ENCODE measurements at places on chromosomes 13 and 19.

DNA sequence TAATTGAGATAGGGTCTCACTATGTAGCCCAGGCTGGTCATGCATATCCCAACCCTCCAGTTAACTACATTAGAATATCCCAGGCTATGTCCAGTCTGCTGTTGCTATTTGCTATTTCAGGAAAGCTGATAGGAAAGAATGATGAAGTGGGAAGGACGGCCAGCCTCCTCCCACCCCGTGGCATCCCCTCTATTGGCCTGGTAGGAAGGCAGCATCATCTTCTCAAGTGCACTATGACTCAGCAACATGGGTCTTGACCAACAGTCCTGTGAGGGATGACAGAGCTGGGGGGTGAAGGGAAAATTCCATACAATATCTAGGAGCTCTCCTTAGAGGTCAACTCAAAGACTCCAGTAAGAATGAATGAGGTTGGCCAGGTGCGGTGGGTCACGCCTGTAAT, 48.0 kb upstream of the ABCC4 start:
- peak; percentile 8 for DNase-seq

GRCh38 chr19:54947381-54947780, at the start of gene NLRP7:
TSS of gene NLRP7 (minus strand) at chr19:54947530.
- no peak for DNase-seq

DNA sequence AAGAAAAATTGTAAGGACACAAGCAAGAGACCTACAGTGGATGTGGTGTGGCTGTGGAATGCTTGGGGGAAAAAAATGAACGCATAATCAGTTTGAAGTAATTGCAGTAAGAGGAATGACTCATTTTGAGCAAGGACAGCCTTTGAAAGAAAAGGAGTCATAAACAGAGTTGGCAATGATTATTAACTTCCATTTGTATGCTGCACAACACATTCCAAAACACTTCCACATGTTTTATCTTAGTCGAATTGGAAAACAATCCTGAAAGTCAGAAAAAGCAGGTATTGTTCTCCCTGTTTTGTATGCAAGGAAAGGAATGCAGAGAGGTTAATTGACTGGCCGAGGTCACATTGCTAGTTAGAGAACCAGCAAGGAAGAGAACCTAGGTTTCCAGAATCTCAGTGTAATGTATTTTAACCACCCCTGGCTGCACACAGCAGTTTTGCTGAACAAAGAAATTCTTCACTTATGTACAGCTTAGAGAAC, 630.0 kb upstream of the MIR17HG start:
- DNase-seq: peak; percentile 9

- DNase-seq: no peak
Measured at GRCh38 chr13:60619461-60619860, 222.4 kb downstream of the TDRD3 start.

GRCh38 chr19:48681127-48681470, 8.3 kb upstream of the NTN5 start:
- DNase-seq: peak; percentile 80

DNA sequence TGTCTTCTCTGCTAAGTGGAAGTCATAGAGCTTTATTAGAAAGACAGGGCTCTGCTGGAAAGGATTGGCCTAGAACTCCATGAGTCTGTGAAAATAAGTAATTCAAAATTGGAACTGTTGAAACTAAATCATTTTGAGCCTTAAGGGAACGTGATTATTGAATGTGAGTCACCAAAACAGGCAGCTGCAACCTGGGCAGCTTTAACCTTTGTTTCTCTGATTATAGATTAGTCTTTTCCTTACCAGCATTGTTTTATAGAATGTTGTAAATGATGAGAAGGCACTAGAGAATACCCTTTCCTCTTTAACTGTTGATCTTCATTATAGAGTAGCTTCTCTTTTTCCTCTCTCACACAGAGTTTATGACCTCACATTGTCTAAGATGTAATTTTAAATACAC, 638.8 kb upstream of the SLITRK6 start:
- no peak for DNase-seq

DNA sequence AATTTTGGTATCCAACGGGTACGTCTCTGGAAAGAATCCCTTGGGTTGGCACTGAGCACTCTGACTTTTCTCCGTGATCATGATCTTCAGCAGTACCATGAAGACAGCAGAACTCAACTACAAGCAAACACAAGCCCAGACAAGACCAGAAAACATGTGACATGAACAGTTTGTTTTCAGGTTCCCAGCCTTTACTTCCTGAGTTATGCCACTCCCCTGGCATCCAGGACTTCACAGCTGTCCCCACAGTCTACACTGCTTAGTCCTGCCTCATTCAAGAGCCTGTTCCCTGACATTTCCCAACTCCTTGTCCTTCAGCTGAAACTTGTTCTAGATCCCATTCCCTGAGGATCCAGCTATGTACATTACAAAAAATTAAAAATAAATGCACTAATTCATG, 4.9 kb upstream of the N4BP2L1 start:
- no peak for DNase-seq

- DNase-seq: no peak
Measured at GRCh38 chr13:45413826-45414307, 4.3 kb downstream of the SLC25A30 start.

GRCh38 chr13:49450105-49450819, 6.2 kb downstream of the SETDB2 start:
- DNase-seq: no peak

DNA sequence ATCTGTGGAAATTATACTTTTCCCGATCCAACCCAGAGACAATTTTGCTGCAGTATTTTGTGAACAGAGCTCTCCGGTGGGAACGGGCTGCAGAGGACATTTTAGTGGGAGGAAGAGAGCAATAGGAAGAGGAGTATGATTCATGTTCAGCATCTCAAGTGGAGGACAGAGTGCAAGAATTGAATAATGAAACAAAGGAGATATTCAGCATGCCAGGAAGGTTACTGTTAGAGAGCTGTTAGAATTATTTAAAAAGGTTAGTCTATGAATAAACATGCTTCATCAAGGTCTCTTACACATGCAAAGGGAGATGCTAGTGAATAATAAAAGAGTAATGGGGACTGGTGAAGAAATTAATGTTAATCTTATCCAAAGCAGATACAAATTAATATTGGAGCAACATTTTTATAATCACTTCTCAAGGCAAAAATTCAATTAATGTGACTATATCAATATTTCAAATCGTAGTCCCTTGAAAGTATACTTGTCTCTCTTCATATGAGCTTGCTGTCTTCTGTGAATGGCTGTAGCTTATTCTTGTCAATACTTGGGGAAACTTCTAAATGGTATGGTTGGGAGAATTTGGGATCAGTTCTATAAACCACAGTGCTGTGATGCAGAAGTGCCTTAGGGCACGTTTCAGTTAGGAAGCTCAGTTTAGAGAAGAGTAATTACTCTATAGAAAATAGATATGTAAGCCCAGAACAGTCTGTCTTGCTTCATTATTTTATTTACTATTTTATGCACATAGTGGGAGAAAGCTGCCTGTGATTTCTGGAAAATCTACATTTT, 1165.8 kb downstream of the OLFM4 start:
- DNase-seq: no peak

DNA sequence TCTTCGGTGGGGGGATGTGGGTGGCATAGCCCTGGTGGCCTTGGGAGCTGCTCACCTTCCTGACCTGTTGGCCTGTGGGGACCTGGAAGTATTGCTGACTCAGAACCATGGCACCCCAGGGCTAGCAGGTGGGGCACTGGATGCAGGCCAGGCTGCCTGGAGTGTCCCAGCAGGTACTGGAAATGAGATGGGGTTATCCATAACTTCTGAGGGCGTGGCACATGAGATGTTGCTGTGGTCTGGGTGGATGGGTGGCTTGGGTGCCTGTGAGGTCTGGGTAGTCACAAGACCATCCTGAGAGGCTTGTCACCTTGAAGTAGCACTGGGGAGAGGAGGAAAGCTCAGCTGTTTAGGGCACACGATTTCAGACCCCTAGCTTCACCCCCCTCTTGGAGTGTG, 636 bp upstream of the RNF225 start:
- DNase-seq: no peak

GRCh38 chr13:36310417-36311108, 12.9 kb upstream of the CCDC169 start:
- no peak for DNase-seq

DNA sequence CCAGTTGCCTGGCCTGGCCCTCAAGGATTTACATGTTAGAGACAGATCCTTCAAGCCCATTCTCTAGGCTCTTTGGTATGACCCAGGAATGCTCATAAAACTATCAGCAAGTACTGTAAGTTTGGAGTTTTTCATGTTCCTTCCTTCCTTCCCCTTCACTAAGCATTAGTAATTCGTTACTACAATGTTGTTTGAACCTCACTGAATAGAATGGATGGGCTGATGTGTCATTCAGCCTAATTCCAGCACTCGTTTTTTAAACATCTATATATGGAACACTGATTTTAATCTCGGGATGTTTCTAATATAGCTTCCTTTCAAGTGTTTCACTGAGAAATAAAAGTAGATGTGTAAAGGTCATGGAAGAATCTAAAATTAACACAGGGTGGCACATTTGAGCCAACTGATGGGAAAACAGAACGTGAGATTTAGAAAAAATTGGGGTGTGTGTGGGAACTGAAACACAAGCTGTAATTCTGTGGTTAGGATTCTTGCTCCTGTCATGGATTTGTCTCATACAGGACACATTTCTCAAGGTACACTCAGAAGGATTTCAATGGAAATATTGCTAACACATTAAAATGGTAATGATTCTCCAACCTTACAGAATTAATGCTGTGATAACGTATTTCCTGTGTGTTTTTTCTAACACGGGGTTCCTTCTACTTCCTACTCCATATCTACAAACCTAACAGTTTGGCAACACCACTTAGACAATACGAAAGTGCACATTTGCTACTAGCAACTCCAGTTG, 93.4 kb downstream of the FLT1 start:
- DNase-seq: peak; percentile 29

DNA sequence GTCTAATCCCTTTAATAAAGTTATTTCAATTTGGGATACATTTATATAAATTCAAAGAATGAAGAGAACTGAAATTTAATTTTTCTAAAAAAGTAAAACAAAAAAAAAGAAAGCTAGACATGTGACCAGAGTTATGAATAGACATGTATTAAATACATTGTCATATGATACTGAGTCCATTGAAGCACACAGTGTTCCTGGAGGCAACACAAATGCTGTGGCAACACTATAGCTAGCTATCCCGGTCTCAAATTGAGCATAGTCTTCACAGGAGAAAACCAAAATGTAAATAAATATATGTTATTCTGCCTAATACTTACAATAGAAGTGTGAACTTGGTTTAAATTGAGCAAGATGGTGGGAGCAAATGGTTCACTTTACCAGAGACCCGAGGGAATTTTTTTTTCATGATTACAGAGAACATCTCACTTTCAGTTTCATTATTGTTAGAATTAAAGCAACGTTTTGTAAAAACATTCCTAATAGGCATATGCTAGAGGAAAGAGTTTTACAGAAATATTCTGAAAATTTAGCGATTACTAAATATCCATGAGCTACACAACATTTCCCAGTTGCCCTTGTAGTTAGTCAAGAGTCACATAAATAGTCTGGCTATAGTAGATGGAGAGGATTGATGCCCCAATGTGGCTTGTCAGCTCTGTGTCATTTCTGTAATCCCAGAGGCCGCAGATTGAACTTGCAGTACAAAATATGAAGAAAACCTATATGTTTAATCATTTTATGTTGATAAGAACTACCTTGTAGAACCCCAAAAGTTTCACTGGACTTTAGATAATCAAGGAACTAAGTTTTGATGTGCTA, 775.7 kb upstream of the SPRY2 start:
- DNase-seq: no peak

DNA sequence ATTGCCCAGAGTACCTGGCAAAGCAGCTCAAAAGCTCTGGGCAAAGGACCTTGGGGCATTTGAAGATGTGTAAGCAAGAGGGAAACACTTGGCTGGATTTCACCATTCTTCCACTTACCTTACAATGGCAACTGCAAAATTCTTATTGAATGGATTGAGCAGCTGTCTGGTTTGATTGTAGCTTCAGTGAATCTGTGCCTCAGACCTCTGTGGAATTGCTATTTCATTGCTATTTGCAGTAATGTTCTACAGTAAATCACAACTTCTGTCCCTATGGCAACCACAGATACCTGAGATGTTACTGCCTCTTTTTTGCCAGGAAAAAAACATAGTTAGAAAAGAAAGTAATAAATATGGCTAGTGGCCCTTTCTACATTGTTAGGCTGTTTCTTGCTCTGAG, 519.5 kb downstream of the SUCLA2 start:
- DNase-seq: no peak

GRCh38 chr19:43318203-43318602, 35.3 kb upstream of the CD177 start:
- DNase-seq: no peak

GRCh38 chr13:82165396-82166174, 1716.7 kb downstream of the SLITRK1 start:
- DNase-seq: no peak

DNA sequence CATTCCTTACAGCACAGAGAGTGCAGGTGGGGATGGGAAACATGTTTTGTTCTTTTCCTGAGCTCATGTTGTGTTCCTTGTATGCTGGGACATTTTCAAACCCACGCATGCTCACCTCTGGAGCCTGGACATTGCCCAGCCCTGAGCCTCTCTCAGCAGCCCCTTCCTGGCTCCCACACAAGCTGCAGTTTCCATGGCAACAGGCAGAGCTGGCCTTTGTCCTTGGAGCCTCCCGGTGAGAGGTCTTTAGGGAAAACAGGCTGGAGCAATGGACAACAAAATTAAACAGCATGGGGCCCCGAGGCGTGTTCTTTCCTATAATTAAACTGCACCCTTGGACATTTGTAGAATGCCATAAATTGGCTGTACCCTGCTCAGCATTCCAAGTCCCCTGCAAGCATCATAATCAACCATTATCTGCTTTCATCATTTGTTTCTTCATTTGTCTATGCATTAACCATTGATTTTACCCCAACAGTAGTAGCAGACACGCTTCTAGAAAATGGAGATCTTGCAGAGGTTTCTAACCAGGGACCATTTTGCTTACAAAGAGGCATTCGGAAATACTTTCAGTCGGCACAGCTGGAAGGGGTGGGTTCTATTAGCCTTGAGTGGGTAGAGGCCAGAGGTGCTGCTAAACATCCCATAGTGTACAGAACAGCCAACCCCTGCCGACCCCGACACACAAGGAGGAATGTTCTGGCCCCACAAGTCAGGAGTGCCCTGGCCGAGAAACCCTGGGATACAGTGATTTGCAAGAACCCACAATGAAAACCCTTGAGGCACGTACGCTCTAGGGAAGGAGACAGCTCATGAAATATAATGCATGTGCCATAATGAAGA, 133.4 kb upstream of the PEG3 start:
- no peak for DNase-seq

- no peak for DNase-seq
Measured at GRCh38 chr13:113635709-113636108, 22.3 kb downstream of the ATP4B start.

DNA sequence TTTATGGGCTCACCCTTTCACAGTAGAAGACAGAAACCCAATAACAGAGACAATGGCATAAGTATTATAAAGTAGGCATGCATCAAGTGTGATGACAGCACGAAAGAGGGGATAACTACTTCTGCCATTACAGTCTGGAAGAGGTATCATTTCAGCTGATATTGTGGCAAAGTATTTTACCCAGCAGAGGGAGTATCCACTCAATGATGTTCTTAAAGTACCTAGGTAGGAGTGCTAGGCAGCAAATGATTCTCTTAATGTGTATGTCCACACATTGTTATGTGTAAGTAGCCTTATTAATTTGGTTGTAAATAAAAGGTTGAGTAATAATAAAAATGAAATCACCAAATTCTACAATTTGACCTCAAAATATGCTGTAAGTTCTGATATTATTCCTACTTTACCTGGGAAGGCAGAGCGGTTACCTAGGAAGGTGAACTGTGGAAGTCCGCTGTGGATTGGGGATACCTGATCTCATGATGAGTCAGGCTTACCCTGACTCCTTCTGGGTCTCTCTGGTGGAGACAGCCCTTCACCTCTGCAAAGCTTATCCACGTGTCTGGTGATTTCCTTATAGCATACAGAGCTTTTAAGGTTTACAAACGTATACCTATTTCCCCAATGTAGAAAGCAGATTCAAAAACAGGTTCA, 4.1 kb upstream of the UBAC2 start:
- DNase-seq: no peak

All from stromal cell of bone marrow (primary cell).